Mesenteric fat pad (tissue), 1 donor: ENCODE measurements at places on chromosomes 7 and 10.

- peak; percentile 60 for DNase-seq
These were observed 19.0 kb downstream of the ADCY1 start for GRCh38 chr7:45593121-45593541.

DNA sequence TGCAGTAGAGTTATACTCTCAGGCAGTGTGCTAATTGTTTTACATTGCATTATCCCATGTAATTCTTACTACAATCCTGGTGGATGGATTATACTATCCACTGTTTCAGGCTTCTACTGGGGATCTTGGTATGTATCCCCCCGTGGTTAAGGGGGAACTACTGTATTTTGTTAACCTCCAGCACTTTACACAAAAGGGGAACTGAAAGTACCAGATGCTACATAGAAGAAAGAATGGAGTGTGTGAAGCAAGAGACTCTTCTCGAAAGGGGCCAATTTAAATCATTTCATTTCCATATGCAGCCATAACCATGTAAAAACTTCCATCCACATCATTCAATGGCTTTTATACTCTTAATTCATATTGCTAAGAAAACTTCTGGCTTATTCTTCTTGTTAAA is 69.4 kb downstream of the C1GALT1 start:
- DNase-seq, result no peak

GRCh38 chr7:94154858-94155257 is 150.7 kb upstream of the BET1 start:
- no peak for DNase-seq

DNA sequence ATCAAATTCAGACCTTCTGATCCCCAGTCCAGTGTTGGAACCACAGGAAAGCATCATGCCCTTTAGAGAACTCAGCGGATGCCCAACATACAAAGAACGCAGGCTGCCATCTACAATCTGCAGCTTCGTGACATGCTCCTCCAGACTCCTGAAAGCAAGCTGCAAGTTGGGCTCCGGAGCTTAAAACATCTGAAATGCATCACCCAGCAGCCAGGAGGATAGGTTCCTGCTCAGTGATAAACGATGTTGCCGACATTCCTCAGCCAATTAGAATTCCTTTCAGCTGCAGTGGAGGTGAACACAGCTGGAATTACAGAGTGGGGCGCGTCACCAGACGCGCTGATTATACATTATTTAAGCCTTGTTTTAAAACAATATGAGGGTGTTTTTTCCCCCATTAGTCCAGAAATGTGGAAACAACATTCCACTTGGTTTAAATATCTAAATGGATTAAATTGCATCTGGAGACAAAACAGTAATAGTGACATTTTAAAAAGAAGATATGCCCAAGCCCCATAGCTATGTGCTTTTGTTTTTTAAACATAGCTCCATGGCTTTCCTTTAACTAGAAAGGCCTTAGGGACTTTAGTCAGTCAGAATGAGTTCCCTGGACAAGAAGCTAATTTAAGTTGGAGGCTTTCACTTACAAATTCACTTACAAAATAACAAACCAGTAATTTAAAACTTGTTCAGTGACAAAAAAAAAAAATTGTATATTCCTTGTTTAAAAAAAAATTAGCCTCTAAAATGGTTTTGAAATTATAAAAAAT is 6.3 kb downstream of the SMURF1 start:
- DNase-seq, result no peak

DNA sequence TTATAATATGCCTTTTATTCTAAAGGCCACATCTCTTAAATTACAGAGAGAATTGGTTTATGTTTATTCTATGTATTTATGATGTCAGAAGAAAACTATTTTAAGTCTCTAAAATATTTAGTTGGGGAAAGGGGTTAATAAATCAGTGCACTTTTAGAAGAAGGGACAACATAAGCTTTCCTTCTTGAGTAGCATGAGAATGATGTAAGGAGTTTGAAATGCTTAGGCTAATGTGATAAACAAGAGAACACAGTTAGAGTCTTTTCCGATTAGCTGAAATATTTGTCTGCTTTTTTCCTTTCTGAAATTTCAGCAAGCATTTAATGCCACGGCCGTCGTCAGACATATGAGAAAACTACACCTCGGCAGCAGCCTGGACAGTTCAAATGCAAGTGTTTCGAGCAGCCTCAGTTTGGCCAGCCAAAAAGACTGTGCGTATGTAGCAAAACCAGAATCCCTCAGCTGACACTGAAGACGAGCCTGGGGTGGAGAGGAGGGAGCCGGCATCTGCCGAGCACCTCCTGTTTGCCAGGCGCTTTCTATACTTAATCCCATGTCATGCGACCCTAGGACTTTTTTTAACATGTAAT is 176.2 kb downstream of the CCDC3 start:
- no peak for DNase-seq

GRCh38 chr10:17216901-17217395 is 11.1 kb upstream of the VIM start:
- no peak for DNase-seq

DNA sequence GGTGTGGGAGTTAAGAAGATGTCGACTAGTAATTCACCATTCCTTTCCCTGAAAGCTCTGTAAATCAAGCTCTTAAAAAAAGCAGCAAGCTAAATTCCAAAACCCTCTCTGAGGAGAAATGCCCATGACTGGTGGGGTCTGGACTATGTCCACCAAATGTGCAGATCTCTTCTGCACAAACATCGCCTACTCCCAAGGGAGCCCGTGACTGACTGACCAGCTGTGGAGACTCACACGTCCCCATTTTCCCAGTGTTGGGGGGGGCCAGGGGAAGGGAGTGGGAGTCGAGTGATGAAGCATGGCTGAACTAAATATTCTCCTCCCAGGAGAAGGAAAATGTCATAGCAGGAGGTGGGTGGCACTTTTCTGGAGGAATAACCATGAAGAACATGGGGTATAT is 164.1 kb upstream of the HPS1 start:
- DNase-seq, result no peak
